ENCODE measurements at places on chromosomes 6 and 20. TPM values are rescaled to one million over a fixed set of nuclear protein-coding genes. Genes with fewer than 3 reads are reported as not detected.

GRCh38 chr6:68559716-68560115 lies 75.4 kb upstream of the ADGRB3 start:
- DNase-seq: no peak

GRCh38 chr6:28010526-28010925 lies 53.5 kb downstream of the OR2B6 start:
- no peak for DNase-seq

GRCh38 chr20:23197836-23198235 lies 111.7 kb upstream of the CD93 start:
- no peak for DNase-seq

- DNase-seq: no peak
Measured at GRCh38 chr6:15927531-15928225, 201.2 kb upstream of the MYLIP start.

GRCh38 chr6:169668203-169668847 lies 33.5 kb downstream of the WDR27 start:
- DNase-seq: no peak

- DNase-seq: no peak
Measured at GRCh38 chr6:885051-885590, 192.2 kb upstream of the EXOC2 start.

DNA sequence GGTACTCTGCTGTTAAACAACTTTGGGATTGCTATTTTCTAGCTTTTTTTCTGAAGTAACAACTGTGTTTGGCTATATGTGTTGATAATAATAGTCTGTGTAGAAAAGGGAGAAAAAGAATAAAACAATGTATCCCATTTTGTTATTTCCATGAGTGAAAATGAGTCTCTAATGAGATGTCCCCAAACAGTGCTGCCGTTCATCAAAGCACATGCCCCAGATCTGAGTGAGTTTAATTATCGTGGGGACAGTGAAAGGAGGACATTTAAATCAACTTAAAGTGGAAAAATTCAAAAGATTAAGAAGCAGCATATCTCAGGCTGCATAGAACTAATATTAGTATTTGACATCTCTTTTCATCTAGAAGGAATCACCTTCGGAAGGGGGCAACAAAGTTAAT lies 59.6 kb downstream of the NCOA7 start:
- no peak for DNase-seq

DNA sequence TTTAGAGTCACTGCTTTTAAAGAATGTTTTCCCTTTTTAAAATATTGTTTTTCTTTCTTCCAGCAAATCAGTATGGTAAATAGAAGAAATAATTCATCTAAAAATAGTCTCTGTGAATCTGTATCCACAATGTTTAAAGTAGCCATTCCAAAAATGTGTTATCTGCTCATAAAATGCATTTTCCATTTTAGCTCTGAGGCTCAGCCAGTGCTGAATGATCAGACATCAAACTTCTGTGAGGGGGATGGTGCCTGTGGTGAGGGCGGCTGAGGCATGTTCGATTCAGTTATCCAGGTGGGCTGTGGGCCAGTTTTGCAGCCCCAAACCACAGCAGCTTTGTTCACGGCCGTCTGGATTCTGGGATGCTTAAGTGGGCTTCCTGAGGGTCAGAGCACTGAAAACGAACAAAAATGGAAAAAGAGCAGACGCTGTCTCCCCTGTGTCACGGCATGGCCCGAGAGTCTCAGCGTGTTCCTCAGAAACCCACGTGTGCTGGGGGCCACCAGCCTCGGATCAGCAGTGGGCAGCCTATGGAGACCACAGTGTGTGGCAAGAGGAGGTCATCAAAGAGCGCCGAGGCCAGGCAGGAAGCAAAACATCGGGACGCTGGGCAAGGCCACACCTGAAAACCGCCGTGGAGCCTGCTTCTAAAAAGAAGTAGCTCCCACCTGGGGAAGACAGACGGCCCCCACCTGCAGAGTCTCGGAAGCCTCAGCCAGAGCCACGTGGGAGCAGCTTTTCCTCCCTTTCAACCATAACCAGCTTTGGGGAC lies 134.9 kb upstream of the THBS2 start:
- no peak for DNase-seq

DNA sequence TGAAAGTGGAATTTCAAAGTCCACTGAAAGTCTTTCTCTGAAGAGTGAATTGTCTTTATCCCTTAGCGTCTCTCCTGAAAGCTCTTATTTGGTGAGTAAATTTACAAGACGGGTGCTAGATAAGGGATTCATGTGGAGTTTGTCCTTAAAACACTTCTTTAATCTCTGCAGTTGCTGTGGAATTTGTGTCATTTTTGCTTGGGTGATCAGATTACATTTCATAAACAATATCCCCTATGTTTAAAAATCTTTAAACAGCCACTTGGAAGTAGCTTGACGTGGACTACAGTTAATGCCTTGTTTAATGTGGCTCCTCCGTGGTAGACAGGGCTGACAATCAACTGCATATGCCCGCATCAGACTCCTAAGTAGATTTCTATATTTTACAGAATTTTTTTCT lies 175.4 kb upstream of the ZNF217 start:
- DNase-seq: no peak

GRCh38 chr20:17648791-17649730 lies 33.0 kb downstream of the RRBP1 start:
- DNase-seq: no peak

GRCh38 chr6:113560908-113561307 lies 296.2 kb upstream of the MARCKS start:
- no peak for DNase-seq

DNA sequence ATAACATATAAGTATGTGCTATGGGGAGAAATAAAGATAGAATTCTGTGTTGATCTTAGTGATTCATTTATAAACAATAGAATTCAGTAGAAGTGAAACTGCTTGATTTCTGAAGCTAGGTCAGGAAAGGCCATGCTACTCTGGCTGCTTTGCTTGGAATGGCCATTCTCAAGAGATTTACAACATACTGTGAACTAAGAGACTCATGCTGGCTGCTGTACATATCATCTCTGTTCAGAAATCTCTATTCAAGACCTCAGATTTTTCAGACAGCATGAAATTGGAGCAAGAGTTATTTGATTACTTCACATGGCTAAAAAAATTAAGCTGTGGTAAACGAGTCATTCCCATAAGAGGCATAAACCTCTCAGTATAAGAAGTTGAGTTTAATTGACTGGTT lies 662.6 kb downstream of the BCKDHB start:
- no peak for DNase-seq

The ZC2HC1B gene
- not detected for total RNA-seq

The CNKSR3 gene
- 11.7 TPM for total RNA-seq

The LRRN4 gene
- total RNA-seq: not detected

The TMEM244 gene
- not detected for total RNA-seq

The PSORS1C1 gene
- total RNA-seq: 2.1 TPM

The KIAA0408 gene
- total RNA-seq: 13.5 TPM

All from tibial nerve (tissue), 4 donors.